ENCODE measurements at places on chromosomes 5 and 9. TPM values are rescaled to one million over a fixed set of nuclear protein-coding genes. Genes with fewer than 3 reads are reported as not detected.
A peak's percentile ranks its signal among the peaks of the same experiment; 100 is the strongest.

The ARAP3 gene
- total RNA-seq, result 51.2 TPM

DNA sequence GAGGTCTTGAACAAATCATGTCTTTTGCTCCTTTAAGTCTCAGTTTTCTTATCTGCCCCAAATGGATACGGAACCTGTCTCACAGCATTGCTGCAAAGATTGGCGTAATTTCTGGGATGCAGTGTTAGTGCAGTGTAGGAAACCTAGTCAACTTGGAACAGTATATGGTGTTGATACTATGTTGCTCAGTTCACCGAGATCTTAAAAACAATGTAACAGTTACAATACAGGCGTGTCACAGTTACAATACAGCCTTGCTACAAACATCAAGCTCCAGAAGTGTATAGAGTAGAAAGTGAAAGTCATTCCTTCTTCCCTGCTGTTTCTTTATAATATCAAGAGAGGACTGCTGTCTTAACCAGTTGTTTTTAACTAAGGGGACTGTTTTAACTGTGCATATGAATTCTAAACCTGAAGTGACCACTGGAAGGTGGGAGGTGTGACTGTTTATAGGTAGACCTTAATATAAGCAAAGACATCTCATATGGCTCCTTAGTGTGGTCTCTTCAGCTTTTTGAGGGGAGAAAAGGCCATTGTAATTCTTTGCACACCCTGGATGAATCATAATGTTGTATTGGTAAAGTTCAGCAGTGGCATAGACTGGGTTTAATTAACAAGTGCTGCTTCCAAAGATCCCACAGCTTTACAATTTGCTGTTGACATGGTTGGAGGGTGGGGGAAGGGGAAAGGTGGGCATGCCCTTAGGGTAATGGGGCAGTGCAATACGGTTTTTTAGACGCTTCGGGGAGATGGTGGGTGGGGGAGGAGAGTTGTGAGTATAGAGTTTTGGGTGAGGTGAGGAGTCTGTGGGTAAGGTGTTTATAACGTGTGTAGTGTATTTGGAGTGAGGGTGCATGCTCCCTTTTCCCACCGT, 12.9 kb downstream of the PRRC2B start:
- no peak for DNase-seq
- peaks cover 8% of the 10 kb centered on the region for H3K36me3 ChIP-seq
- peak overlapping the region; percentile 99 for H3K27ac ChIP-seq

DNA sequence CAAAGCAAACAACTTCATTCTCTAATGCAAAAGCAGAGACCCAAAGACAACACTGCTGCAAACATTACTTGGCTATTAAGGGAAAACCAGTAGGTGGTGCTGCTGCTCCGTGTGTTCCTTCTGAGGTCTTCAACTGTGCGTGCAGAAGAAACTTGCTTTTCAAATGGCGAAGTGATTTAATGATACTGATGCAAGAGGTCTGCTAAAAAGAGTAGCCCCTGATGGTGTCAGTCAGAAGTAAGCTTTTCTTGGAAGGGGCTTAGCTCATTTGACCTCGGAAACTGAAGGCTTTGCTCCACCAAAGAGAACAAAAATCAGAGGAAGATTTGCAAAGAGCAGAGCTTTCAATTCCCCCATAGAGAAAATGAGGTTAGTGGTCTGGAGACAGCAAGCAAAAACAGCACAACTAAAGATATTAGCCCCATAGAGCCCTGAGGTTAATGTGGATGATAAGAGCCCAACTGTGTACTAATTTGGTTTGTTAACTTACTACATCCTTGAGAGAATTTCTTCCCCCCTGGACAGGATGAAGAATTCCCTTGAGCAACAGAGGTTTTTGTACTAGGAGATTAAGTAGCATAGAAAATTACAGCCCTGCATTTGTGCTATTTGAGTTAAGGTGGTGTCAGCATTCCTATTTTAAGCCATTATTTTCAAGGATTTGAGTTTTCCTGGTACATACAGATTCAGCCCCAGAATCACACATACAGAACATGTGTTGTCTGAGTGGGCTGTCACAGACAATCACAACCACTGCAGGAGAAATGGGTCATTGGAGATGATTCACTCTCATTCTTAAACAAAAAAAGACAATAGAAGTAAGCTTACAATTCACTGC, 153.2 kb upstream of the C9orf72 start:
- peak; percentile 82 for DNase-seq
- no peaks in the 10 kb centered on the region for H3K27me3 ChIP-seq
- H3K36me3 ChIP-seq, result no peaks in the 10 kb centered on the region
- no peak overlapping the region for H3K27ac ChIP-seq
- peaks cover 38% of the 10 kb centered on the region for H3K4me1 ChIP-seq

- no peak overlapping the region for H3K27ac ChIP-seq
- DNase-seq, result no peak
- peaks cover 72% of the 10 kb centered on the region for H3K4me1 ChIP-seq
- H3K36me3 ChIP-seq, result no peaks in the 10 kb centered on the region
Measured at GRCh38 chr5:168300326-168301182, 9.1 kb downstream of the WWC1 start.

GRCh38 chr5:124997186-124997893, 250.9 kb upstream of the ZNF608 start:
- H3K4me1 ChIP-seq, result peaks cover 63% of the 10 kb centered on the region
- H3K36me3 ChIP-seq, result no peaks in the 10 kb centered on the region
- H3K27me3 ChIP-seq, result no peaks in the 10 kb centered on the region
- DNase-seq, result no peak
